Progenitor cell of endocrine pancreas (in vitro differentiated cells): ENCODE measurements at places on chromosomes 16 and 17.
A peak's percentile ranks its signal among the peaks of the same experiment; 100 is the strongest.

- no peak for DNase-seq
Measured at GRCh38 chr17:17381446-17382064, 78.4 kb downstream of the NT5M start.

DNA sequence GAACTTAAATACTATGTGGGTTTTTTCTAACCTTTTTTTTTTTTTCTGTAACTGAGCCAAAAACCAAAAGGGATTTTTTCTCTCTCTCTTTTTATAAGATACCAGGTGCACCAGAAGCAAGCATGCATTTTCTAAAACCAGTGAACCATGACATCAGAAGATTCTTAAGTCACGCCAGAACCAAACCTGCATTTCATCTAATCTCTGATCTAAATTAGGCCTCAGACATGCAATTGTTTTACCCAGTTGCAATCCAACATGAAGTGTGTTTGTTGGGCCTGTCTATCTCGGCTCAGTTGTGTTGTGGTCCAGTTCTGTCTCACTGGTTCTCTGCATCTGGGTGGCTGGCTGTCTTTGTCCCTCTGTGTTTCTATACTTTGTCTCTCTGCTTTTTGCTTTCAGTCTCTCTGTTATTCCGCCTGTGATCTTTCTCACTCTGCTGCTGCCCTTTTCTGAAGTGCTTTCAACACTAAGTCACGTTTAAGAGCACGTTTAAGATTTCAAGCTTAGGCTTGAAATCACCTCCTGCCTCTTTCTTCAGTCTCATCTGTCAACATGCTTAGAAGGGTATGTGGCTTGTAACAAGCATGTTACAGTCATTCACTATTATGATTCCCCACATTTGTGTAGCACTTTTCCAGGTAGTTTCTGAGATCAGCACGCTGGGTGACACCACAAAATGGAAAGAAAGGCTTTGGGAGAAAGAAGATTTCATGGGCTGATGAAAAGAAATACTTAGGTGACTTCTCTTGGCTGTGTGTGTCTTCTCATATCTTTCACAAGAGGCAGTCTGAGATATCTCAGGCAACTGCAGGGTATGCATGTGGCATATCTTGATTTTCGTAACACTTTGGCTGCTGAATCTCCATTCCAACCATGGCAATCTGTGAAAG lies 488.9 kb downstream of the SHISA9 start:
- no peak for DNase-seq

DNA sequence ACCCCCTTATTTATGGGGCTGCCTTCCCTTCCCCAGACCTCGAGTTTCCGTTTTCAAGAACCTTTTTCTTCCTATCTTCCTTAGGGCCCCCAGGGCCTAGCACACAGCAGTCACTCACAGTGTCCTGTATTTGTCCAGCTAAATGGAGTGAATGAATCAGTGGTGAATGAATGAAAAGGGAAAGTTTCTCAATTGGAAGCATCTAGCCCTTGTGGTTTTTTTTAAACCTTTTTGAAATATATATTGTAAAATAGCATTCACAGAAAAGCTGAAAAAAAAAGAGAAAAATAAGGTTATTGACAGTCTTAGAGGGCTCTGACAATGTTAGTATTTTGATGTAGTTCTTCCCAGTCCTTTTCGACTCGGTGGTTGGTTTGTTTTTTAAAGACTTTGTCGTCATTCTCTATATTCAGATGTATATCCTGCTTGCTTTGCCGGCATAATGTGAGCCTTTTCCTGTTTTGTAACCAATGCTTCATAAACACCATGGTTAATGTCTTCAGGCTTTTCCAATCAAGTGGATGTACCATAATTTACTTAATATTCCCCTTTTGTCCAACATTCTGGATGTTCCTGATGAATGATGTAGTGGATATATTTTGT lies 45.3 kb downstream of the RAI1 start:
- DNase-seq = no peak

DNA sequence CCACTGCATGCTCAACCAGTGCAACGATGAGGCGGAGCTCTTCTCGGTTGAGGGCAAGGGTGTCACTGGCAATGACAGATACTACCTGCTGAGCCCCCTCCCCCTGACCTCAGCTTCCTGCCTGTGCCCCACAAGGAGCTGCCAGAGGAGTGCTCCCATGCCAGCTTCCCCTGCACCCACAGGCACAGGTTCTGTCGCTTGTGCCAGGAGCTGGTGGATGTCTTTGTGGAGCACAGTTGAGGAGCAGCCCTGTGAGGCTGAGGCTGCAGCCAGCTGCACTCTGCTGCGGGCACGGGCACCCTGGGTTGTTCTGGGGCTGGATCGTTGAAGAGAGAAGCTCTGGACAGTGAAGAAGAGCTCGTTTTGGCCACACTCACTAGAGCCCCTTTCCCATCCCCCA lies 165.3 kb upstream of the ZNF267 start:
- DNase-seq = no peak

- peak; percentile 28 for DNase-seq
Measured at GRCh38 chr16:50153596-50154419, 702 bp downstream of the TENT4B start.

- DNase-seq = no peak
Measured at GRCh38 chr17:42850954-42851353, at the start of gene AOC3. AOC3 (plus strand) TSS chr17:42851199; CDS start chr17:42851344, 145 bp downstream.

- DNase-seq = no peak
Measured at GRCh38 chr17:42681976-42682721, at the start of gene CNTNAP1. CNTNAP1 (plus strand) TSS chr17:42682531; CDS start chr17:42682830, 299 bp downstream.

- DNase-seq = no peak
Measured at GRCh38 chr16:23863511-23864422, 28.0 kb downstream of the PRKCB start.

DNA sequence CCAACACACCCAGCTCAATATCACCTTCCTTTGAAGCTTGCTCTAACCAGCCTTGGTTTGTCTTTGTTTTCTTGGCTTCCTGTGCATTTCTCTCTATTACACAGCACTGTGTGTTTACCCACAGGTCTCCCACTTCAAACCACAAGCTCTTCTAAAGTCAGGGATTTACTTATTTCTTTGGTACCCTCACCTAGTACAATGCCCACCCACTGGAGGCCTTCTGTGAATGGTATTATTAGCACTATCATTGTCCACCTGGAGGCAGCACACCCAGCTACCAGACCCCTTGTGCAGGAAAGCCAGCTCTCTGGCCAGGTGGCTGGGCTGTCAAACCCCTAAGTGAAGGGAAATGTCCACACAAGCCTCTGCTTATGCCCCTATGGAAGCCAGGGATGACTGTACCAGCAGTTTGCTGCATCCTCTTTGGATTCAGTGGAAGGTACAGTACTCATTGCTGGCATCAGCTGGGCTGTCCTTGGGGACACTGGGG lies 9.4 kb upstream of the TOP2A start:
- no peak for DNase-seq

- no peak for DNase-seq
Measured at GRCh38 chr17:56451629-56452028, 141.9 kb upstream of the NOG start.

GRCh38 chr16:29237971-29238370 lies 168.5 kb downstream of the NPIPB11 start:
- no peak for DNase-seq

- DNase-seq = no peak
Measured at GRCh38 chr16:79093554-79093967, 507.0 kb downstream of the MAF start.

DNA sequence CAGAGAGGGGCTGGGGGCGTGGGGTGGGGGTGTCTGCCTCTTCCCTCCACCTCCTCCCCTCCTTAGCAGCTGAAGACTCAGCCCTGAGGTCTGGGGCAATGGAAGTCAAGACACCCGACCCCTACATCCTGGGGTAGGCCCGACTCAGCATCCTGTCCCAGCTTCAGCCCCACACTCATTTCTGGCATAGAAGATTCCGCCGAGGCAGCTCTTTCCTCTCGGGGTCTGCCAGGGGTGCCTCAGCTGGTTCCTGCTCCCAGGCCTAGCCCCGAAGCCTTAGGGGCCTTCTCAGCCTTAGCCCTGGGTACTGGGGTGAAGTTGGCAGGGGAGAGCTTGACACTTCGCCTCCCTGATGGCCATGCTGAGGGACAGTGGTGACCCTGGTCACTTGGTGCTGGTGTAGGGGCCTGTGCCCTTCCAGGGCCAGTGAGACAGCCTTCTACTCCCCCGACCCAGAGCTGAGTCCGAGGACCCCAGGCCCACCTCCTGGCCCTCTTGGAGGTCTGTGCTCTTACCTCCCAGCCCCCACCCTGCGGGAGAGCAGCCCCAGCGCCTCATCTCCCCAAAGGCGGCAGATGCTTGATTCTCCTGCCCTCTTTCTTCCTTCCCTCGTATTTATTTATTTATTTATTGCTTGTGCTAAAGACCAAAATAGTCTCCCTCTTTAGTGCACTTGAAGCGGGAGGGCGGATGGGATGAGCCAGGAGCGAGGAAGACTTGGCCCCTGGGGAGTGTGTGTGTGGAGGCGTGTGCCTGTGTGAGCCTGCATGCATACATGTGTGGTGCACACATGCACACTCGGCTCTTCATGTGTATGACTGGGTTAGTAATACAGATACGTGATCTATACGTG lies 42.5 kb downstream of the KCNJ12 start:
- no peak for DNase-seq

GRCh38 chr17:27247071-27247957 lies 46.6 kb upstream of the WSB1 start:
- no peak for DNase-seq

- DNase-seq = no peak
Measured at GRCh38 chr17:7549401-7550055, 670 bp downstream of the TNFSF12 start.

DNA sequence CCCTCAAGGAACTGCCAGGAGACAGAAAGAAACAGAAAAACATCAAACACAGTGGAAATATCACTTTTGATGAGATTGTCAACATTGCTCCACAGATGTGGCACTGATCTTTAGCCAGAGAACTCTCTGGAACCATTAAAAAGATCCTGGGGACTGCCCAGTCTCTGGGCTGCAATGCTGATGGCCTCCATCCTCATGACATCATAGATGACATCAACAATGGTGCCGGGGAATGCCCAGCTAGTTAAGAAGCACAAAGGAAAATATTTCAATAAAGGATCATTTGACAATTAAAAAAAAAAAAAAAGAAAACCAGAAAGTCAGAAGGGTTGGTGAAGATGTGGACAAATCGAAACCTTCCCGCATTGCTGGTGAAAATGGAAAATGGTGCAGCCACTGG lies 14.9 kb upstream of the CHMP6 start:
- no peak for DNase-seq

- no peak for DNase-seq
Measured at GRCh38 chr17:28675980-28676379, 14.0 kb downstream of the SUPT6H start.

DNA sequence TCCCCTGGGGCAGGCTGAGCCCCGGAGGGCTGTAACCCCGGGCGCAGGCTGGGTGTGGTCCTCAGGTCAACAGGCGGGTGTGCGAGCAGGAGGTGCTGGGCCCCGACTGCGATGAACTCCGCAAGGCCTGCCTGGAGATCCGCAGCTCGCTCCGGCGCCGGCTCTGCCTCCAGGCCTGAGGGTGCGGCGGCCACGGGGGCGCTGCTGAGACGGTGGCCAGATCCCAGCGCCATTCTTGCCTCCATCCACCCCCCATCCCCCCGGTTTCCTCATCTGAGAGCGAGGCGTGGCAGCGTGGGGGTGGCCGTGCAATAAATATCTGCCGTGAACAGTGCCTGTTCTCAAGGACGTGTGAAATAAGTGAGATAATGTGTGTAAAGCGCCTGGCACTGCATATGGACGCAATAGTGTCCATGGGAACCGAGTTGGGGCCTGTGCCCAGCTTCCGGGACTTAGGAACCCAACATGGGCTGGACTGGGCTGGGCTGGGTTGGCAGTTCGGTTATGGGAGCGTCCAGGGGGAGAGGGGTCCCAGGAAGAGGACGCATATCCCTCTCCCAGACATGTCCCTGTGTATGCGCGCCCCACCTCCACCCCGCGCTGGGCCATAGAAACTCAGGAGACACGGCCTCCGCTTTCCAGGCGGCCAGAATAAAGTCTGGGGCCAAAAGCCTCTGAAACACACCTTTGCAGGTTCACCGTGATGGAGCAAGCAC lies 15.0 kb downstream of the ZNF213 start:
- DNase-seq = peak; percentile 51

DNA sequence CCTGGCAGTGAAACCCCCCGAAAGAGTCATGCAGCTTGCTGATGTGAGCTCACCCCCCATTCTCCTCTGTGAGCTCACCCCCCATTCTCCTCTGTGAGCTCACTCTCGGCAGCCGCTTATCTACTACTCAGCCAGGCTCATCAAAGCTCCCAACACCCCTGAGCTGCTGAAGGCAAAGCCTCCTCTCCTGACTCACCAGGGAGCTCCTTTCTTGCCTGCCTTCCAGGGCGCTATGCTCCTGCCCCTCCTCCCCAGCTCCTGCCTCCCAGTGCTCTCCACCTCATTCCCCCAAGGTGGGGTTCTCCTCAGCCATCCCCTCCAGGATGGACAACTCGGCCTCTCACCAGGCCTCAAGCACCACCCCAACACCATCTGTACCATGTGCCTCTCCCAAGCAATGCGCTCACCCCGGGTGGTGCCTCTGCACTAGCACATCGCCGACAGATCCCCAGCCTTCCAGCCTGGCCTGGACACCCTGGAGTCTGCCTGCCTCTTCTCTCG lies 27.7 kb upstream of the FAAP100 start:
- no peak for DNase-seq

- no peak for DNase-seq
Measured at GRCh38 chr16:90042946-90043514, 23.8 kb upstream of the DBNDD1 start.

GRCh38 chr16:79067600-79067999 lies 532.9 kb downstream of the MAF start:
- no peak for DNase-seq

DNA sequence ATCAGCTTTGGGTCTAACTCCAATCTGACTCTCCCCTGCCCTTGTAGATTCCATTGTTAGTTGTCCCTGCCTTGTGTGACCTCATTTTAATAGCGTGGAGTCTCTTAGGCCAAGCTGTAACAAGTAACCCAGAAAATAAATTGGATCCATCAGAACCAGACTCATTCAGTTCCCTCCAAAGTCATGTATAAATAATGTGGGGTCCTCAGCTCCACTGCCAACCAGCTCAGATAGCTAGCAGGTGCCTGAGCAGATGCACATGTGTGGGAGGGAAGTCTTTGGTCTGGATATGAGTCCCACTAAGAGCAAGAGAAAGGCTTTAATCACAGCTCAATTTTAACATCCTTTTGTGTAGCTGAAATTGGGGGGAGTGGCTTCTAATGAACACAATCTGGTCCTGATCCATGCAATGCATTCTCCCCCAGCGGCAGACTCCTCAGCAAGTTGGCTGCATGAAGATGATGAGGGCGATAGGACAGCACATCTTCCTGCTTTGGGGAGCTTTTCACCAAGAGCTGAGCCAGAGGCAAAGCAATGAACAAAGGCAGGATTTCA lies 151.6 kb downstream of the ABCC12 start:
- no peak for DNase-seq

GRCh38 chr17:19867079-19867328 lies 732 bp downstream of the ULK2 start:
- DNase-seq = peak; percentile 57
